ENCODE measurements at places on chromosomes 4 and X.
A peak's percentile ranks its signal among the peaks of the same experiment; 100 is the strongest.

- no peaks in the 10 kb centered on the region for H3K36me3 ChIP-seq
- DNase-seq: no peak
- H3K27me3 ChIP-seq: peaks cover 3% of the 10 kb centered on the region
- no peak overlapping the region for H3K27ac ChIP-seq
- no peaks in the 10 kb centered on the region for H3K4me1 ChIP-seq
These were observed 59.6 kb downstream of the DCX start for GRCh38 chrX:111352424-111352823.

DNA sequence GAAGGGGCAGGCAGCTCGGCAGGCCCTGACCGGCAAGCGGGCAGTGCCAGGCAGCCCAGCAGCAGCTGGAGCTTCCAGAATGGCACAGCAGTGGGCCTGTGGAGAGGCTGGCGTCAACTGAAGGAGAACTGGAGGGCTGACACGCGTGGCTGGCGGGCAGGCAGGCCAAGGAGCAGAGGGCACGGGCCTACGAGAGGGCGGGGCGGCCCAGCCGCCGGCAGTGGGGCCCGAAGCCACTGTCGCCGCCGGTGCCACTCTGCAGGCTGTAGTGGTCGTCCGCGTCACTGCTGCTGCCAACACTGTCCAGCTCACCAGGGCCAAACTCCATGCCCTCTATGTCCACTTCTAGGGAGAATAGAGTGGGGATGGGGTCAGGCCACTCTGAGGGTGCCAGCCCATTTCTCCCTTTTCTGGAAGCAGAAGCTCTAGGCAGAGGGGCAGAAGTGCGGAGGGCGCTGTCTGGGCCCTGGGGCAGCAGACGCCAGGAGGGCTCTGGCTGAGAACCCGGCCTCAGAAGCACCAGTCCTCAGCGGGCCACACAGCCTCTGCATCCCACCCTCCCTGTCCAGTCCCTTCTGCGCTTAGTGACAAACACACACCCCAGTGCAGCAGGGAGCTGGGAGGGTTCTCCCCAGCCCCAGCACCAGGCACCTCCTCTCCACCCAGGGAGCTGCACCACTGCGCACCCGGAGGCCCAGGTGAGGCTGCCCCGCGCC lies 8.6 kb upstream of the HAUS3 start:
- peaks cover 33% of the 10 kb centered on the region for H3K4me1 ChIP-seq
- H3K27ac ChIP-seq: no peak overlapping the region
- no peak overlapping the region for H3K4me3 ChIP-seq

- H3K27ac ChIP-seq: no peak overlapping the region
- H3K27me3 ChIP-seq: no peaks in the 10 kb centered on the region
- peaks cover 55% of the 10 kb centered on the region for H3K4me1 ChIP-seq
- H3K4me3 ChIP-seq: no peak overlapping the region
- peaks cover 4% of the 10 kb centered on the region for H3K36me3 ChIP-seq
- peak; percentile 3 for DNase-seq
These were observed 79.7 kb downstream of the SNCA start for GRCh38 chr4:89757154-89757719.

DNA sequence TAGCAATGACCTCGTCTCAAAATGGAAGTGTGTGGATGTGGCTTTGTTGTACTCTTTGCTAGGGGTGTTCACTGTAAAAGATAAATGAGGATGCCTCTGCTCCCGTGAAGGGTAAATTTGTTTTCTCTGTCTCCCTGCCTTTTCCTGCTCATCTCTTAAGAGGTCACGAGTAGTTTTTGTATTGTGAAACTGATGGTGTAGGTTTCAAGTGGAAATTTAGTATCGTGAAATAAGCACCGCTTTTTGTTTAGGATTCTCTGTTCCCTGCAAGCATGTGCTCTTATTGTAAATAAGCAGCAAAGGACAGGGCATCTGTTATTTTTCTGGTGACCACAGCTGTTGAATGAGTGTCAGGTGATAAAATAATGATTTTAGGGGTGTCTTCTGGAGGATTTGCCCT lies 104.6 kb downstream of the PHEX start:
- peak overlapping the region; percentile 9 for H3K27ac ChIP-seq
- H3K36me3 ChIP-seq: no peaks in the 10 kb centered on the region
- peaks cover 32% of the 10 kb centered on the region for H3K4me1 ChIP-seq
- no peak for DNase-seq
- H3K4me3 ChIP-seq: no peak overlapping the region
- H3K27me3 ChIP-seq: peaks cover 9% of the 10 kb centered on the region

- no peak overlapping the region for H3K4me3 ChIP-seq
- H3K4me1 ChIP-seq: no peaks in the 10 kb centered on the region
- H3K27ac ChIP-seq: no peak overlapping the region
- no peaks in the 10 kb centered on the region for H3K36me3 ChIP-seq
- H3K27me3 ChIP-seq: no peaks in the 10 kb centered on the region
These were observed 166.4 kb downstream of the ARHGAP6 start for GRCh38 chrX:11499076-11500044.

DNA sequence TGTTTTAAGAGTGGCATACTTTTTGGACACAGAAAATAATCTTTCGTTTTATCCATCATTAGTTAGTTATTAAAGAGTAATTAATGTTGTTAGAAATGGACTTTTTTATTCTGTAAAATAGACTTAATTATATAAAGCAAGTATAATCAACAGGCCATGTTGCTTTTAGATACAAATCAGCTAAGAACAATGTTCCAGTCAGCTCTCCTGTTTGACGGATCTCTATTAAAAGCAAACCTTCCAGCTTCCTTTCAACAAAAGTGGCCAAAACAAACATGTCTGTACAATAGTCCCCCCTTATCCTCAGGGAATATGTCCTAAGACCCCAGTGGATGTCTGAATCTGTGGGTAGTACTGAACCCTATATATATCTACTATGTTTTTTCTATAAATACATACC lies 4.9 kb upstream of the SLC10A4 start:
- peaks cover 49% of the 10 kb centered on the region for H3K27me3 ChIP-seq
- no peak overlapping the region for H3K27ac ChIP-seq

DNA sequence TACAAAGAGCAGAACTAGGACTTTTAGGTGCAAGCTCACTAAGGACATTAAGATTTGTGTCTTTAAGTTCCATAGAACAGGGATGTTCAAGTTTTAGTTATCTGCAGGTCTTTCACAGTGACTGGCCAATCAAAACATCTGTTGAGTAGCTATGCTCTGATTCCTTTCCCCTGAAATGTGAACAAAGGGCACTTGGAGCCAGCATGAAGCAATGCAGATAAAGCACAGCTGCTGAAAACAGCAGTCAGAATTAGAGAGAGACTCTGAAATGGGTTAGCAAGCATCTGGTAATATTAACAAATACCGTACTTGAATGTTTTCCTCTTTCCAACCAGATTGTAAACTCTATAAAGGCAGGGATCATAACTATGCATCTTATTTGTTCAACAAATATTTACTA lies 276.9 kb downstream of the RAB28 start:
- DNase-seq: no peak
- peaks cover 5% of the 10 kb centered on the region for H3K27me3 ChIP-seq
- no peak overlapping the region for H3K27ac ChIP-seq
- no peaks in the 10 kb centered on the region for H3K36me3 ChIP-seq
- peaks cover 7% of the 10 kb centered on the region for H3K4me1 ChIP-seq

DNA sequence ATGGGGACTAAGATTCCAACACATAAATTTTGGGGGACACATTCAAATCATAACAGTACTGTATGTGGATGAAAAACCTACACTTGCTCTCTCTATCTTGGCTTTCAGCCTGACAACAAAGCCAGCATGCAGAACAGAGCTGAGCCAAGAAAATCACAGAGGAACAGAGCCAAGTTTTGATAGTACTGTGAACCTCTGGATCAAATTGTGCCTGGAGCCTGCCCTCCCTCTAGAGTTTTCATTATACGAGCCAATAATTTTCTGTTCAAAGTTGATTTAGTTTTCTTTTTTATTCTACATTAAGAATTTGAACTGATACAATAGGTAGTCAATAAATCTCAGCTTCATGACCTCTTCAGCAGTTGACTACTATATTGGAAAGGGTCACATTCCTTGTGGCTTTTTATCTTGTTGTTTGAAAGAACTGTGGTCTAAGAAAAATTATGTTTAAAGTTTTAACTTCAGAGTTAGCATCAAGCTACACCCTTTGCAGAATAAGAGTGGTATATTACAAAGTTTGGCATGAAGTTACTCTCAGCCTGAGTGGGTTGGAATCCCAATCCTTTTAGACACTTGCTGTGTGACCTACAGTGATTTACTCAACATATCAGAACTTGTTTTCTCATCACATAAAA lies 31.1 kb downstream of the GRID2 start:
- no peaks in the 10 kb centered on the region for H3K36me3 ChIP-seq
- DNase-seq: no peak
- H3K4me1 ChIP-seq: no peaks in the 10 kb centered on the region

DNA sequence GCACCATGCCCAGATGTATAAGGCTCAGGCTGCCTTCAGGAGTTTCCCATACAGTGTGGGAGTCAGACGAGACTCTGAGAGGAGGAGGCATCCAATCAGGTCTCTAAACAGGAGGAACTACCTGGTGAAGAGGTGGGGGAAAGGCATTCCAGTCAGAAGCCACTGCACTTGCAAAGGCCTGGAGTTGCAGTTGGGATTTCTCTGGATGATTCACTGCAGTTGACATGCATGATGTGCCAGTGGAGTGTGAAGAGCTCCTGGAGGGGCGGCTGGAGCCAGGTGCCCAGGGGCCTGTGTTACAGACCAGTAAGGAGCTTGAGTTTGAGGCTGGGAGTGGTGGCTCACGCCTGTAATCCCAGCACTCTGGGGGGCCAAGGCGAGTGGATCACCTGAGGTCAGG lies 339.1 kb downstream of the ARHGAP10 start:
- H3K4me3 ChIP-seq: no peak overlapping the region
- H3K4me1 ChIP-seq: peaks cover 38% of the 10 kb centered on the region
- peaks cover 51% of the 10 kb centered on the region for H3K36me3 ChIP-seq
- peaks cover 3% of the 10 kb centered on the region for H3K27me3 ChIP-seq
- peak overlapping the region; percentile 42 for H3K27ac ChIP-seq

- no peak for DNase-seq
- no peak overlapping the region for H3K4me3 ChIP-seq
- no peak overlapping the region for H3K27ac ChIP-seq
- no peaks in the 10 kb centered on the region for H3K27me3 ChIP-seq
- H3K4me1 ChIP-seq: peaks cover 12% of the 10 kb centered on the region
- peaks cover 5% of the 10 kb centered on the region for H3K36me3 ChIP-seq
These were observed 109.8 kb downstream of the SORBS2 start for GRCh38 chr4:185702147-185702663.

Measured in nephron progenitor cell (in vitro differentiated cells).